ENCODE measurements at places on chromosomes 5 and 9. TPM values are rescaled to one million over a fixed set of nuclear protein-coding genes. Genes with fewer than 3 reads are reported as not detected.

Gene NR2F1-AS1
- total RNA-seq: 25.2 TPM

Gene ZDHHC11
- 0.22 TPM for total RNA-seq

Gene TAF11L5
- not detected for total RNA-seq

Gene SPAG8
- 0.86 TPM for total RNA-seq

All from M059J (cell line).